ENCODE measurements at places on chromosomes 5 and 9.

GRCh38 chr5:82917584-82917983 is 159.6 kb downstream of the TMEM167A start:
- DNase-seq = no peak

GRCh38 chr9:99415606-99416005 is 193.5 kb downstream of the SEC61B start:
- DNase-seq = no peak

DNA sequence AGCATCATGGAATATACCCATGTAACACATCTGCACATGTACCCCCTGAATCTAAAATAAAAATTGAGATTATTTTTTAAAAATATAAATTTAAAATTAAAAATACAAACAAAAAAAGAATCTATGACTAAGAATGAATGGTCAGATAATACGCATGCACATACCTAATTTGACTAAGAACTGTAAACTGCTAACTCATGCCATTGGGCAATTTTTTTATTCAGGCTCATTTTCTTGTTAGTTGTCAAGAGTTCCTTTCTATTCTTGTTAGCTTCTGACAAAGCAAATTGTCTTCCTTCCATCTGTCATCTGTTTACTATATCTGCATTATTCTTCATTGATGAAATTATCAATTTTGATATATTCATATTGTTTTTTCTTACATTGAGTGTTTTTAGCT is 69.5 kb upstream of the HAND1 start:
- no peak for DNase-seq

- DNase-seq = peak; percentile 6
Measured at GRCh38 chr5:6713274-6714225, at the start of gene TENT4A. TENT4A (plus strand) TSS chr5:6713432; CDS start chr5:6713984, 552 bp downstream.

- DNase-seq = no peak
Measured at GRCh38 chr5:137491121-137491520, 8.0 kb downstream of the SPOCK1 start.

DNA sequence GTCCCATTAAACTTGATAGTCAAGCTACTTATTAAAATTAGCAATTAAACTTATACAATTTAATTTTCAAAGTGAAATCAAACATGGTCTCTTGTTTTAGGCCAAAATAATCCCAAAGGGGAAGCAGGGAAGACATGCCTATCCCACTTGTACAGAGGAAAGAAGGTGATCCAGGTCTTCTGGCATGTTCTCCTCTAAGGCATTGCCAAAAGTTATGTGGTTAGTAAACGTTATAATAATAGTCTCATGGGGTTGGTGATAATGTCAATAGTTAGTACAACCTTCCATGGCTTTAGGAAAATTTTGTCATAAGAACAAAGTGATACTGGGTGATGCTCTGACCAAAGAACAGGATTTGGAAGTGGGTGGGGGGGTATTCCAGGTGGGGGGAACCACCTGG is 52.8 kb downstream of the ROR2 start:
- DNase-seq = no peak

GRCh38 chr5:43304525-43304924 is 8.7 kb downstream of the HMGCS1 start:
- no peak for DNase-seq

DNA sequence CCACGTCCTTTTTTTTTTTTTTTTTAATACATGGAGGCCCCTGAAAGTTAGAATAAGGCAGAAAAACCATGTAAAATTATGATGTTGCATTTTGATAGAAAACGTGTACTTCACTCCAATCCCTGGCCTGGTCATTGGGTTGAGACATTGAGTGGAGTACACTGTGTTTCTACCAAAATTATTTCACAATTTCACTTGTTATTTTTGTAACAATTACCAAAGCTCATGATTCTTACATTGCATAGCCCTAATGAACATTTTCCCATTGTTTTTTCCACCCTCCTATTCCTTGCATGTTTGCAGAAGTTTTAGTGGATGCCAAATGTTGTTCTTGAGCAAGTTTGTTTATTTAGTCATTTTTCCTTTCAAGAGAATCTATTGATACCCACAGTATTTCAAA is 21.9 kb downstream of the MAMDC2 start:
- DNase-seq = no peak

DNA sequence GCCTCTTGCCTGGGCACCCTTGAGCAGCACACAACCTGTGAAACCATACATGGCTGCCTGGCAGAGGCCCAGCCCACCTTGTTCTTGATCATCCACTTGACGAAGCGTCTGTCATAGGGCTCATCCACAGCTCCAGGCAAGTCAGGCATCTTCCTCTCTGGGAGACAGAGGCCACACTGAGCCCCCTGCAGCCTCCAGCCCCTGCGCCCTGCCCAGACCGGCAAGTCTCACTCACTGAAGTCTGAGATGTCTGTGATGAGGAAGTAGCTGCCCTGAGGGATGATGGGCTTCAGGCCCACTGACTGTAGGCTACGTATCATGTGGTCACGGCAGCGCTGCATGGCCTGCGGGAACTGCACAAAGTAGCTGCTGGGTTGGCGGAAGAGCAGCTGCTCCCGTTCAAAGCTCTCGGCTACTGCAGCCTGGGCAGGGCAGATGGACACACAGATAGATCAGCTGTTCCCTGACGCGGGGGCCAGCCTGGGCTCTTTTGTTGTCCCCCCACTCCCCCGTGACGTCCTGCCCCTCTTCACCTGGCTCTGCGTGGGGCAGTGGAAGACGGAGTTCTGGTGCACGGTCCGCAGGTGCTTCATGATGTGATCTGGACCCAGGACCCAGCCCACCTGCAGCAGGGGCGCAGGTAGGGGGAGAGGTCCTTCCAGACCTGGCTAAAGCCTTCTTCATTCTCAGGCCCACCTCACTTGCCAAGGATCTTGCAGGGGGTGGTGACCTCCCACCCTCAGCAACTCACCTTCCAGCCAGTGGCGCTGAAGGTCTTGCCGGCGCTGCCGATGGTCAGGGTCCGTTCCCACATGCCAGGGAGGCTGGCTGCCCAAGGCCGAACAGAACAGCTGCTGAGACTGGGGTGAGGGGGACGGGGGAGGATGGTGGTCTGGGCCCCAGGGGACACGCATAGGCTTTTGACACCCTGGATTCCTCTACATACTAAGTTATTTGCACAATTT is 5.9 kb upstream of the SPOUT1 start:
- no peak for DNase-seq

DNA sequence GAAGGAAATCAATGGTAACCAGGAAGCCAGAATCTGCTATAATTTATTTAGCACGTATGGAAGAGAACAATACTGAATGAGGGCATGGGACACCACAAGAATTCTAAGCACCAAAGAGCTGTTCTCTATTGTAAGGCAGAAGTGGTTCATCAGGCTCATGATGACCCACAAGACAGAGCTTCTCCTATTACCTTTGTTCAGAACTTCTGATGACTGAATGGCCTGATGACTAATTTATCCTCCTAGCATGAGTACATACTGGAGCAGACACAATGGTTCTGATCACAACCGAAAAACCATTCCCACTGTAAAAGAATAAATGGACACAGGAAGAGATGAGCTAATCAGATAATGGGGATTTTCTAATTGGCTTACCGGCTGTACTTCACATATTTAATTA is 329.8 kb upstream of the PDE4D start:
- no peak for DNase-seq

- no peak for DNase-seq
Measured at GRCh38 chr5:56264417-56265025, 31.4 kb upstream of the ANKRD55 start.

DNA sequence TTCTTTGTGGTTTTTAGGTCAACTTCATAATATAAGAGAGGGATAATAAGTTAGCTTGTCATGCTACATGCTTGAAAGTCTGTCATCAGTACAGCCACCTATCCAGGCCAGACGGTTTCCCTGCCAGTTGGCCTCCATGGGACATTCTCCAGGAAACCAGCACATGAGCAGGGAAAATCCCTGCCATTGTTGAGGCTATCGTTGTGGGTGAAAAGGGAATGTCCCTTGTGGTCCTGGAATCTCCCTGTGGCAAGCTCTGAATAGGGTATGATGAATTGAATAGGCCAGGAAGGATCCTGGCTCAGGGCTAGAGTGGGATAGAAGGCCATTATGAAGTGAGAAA is 12.3 kb downstream of the F2RL1 start:
- peak; percentile 75 for DNase-seq

Data from activated naive CD4-positive, alpha-beta T cell treated with anti-CD3 and anti-CD28 coated beads, Interleukin-2, amount 50 U/mL, for 72 hours (primary cell).